ENCODE measurements at places on chromosomes 2 and 18. TPM values are rescaled to one million over a fixed set of nuclear protein-coding genes. Genes with fewer than 3 reads are reported as not detected.

WIPF1 gene
- 1.0 TPM for total RNA-seq

SP110 gene
- total RNA-seq = 11.2 TPM

NOP58 gene
- 137 TPM for total RNA-seq

LONRF2 gene
- total RNA-seq = 0.02 TPM

GKN2 gene
- total RNA-seq = not detected

NLRC4 gene
- total RNA-seq = not detected

DPP4 gene
- 0.43 TPM for total RNA-seq

NCKAP1 gene
- 153 TPM for total RNA-seq

CXCR1 gene
- total RNA-seq = under 0.01 TPM

ANO7 gene
- 0.50 TPM for total RNA-seq

GCA gene
- total RNA-seq = 11.7 TPM

CHRNG gene
- not detected for total RNA-seq

MEP1B gene
- under 0.01 TPM for total RNA-seq

RAB1A gene
- total RNA-seq = 149 TPM

CLEC4F gene
- total RNA-seq = not detected

FAM237A gene
- not detected for total RNA-seq

LINC00305 gene
- not detected for total RNA-seq

CCDC102B gene
- not detected for total RNA-seq

ALMS1 gene
- 6.6 TPM for total RNA-seq

STON1 gene
- 0.47 TPM for total RNA-seq

CRYBA2 gene
- not detected for total RNA-seq

CHST9 gene
- total RNA-seq = 0.17 TPM

EN1 gene
- total RNA-seq = 0.33 TPM

GBX2 gene
- total RNA-seq = 0.29 TPM

FSHR gene
- not detected for total RNA-seq

C2orf68 gene
- 10.8 TPM for total RNA-seq

CAPN14 gene
- 0.17 TPM for total RNA-seq

GNLY gene
- not detected for total RNA-seq

GALNT5 gene
- total RNA-seq = 12.7 TPM

FER1L5 gene
- 0.08 TPM for total RNA-seq

VWC2L gene
- total RNA-seq = not detected

EIPR1 gene
- total RNA-seq = 45.8 TPM

APLF gene
- total RNA-seq = 4.8 TPM

UGT1A6 gene
- 10.5 TPM for total RNA-seq

PLA2R1 gene
- total RNA-seq = 10.8 TPM

TGFA gene
- total RNA-seq = 97.7 TPM

SATB2 gene
- 7.5 TPM for total RNA-seq

KHK gene
- total RNA-seq = not detected

HRH4 gene
- total RNA-seq = under 0.01 TPM

INHBB gene
- not detected for total RNA-seq

EML4 gene
- total RNA-seq = 32.0 TPM

LOXHD1 gene
- total RNA-seq = not detected

Data from mammary epithelial cell (primary cell).